ENCODE measurements at places on chromosomes 13 and 19.

- DNase-seq: no peak
- peaks cover 3% of the 10 kb centered on the region for H3K27me3 ChIP-seq
- no peaks in the 10 kb centered on the region for H3K36me3 ChIP-seq
- no peak overlapping the region for H3K4me3 ChIP-seq
Observed at GRCh38 chr13:110392510-110393240, 85.6 kb downstream of the COL4A2 start.

GRCh38 chr13:45490068-45490467 lies 25.3 kb downstream of the COG3 start:
- peaks cover 68% of the 10 kb centered on the region for H3K36me3 ChIP-seq
- no peak overlapping the region for H3K4me3 ChIP-seq
- H3K27me3 ChIP-seq: no peaks in the 10 kb centered on the region
- no peak for DNase-seq
- H3K27ac ChIP-seq: no peak overlapping the region

GRCh38 chr19:1968279-1969175 lies 27.6 kb downstream of the CSNK1G2 start:
- H3K27ac ChIP-seq: no peak overlapping the region
- no peaks in the 10 kb centered on the region for H3K27me3 ChIP-seq
- no peak for DNase-seq
- no peaks in the 10 kb centered on the region for H3K4me1 ChIP-seq

- peaks cover 4% of the 10 kb centered on the region for H3K36me3 ChIP-seq
- no peak within 1 kb of the TSS for H3K27ac ChIP-seq
- H3K4me3 ChIP-seq: no peak within 1 kb of the TSS
- no peak for DNase-seq
- peaks cover under 1% of the 10 kb centered on the region for H3K4me1 ChIP-seq
Observed at GRCh38 chr19:41876847-41877832, at the start of gene CD79A. Gene CD79A, plus strand, starts transcription at chr19:41877279. Its CDS starts 26 bp downstream, at chr19:41877305.

- H3K36me3 ChIP-seq: no peaks in the 10 kb centered on the region
- peaks cover 26% of the 10 kb centered on the region for H3K4me1 ChIP-seq
- H3K27ac ChIP-seq: peak overlapping the region; percentile 51
- H3K27me3 ChIP-seq: peaks cover 18% of the 10 kb centered on the region
Observed at GRCh38 chr19:10431254-10431942, 11.1 kb downstream of the PDE4A start.

DNA sequence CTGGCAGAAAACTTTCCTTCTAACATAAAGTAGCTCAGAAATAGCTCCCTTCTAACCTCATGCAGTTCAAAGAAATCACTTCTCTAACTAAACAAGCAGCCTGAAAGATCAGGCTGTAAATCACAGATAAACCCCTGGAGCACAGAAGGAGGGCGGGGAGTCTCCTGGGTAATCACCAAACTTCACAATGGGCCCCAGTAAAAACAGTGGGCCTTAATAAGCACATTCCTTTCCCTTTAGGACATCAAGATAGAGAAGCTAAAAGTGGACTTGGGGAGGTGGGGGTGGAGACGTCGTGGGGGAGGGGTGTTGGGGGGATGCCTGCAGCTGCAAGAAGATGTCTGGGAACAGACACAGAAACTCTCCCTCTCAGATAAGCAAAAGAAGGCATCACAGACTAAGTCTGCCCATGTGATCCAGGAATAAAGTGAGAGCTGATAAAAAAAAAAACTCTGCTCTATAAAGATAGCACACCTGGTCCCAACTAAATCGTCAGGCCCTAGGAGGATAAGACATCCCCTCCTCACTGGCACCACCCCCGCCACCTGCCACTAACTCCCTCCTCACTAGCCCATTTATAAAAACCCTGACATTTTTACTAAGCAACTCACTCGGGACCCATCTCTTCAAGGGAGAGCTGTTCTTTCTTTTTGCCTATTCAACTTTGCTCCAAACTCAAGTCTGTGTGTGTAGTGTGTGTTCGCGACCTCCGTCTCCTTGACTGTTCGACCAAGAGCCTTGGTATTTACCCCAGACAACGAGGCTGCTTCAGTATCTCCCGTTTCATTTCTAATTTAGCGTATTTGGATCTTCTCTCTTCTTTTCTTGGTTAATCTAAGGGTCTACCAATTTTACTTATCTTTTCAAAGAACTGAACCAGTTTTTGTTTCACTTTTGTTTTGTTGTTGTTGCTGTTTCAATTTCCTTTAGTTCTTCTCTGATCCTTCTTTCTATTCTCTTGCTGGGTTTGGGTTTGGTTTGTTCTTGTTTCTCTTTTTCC lies 31.7 kb downstream of the DNAJC15 start:
- peaks cover 41% of the 10 kb centered on the region for H3K4me1 ChIP-seq
- H3K36me3 ChIP-seq: no peaks in the 10 kb centered on the region
- no peak for DNase-seq

GRCh38 chr13:61252213-61252612 lies 163.4 kb downstream of the PCDH20 start:
- H3K4me1 ChIP-seq: no peaks in the 10 kb centered on the region
- H3K27ac ChIP-seq: no peak overlapping the region
- H3K27me3 ChIP-seq: no peaks in the 10 kb centered on the region

DNA sequence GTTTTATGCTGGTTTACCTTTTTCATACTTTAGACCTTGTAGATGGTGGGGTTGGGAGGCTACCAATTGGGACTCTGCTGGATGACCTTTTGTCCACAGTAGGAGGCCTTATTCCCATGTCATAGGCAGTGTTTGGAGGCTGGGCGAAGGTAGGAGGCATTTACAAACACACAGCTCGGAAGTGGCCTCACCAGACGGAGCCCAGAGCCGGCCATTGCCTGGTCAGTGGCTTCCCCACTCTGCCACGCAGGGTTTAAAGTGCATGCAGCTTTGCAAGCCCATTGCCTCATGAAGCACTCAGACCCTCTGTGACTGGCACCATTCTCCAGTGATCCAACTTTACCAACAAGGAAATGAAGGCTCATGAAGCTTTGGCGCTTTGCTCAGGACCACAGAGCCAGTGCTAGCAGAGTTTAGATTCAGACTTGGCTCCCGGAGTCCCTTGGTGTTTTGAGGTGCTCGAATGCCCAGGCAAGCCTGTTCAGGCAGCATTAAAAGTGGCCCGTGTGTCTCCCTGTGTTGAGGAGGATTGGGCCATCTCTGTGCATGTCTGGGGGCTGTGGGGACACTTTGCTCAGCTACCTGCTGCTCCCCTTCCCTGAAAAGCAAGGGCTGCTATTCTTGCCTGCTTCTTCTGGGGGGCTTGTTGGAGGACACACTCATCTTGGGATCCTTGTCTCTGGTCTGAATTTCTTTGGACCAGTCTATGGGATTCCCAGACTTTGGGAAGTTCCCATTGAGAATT lies 148.7 kb downstream of the ZNF536 start:
- peaks cover 3% of the 10 kb centered on the region for H3K27me3 ChIP-seq
- DNase-seq: no peak
- no peak overlapping the region for H3K4me3 ChIP-seq
- H3K4me1 ChIP-seq: no peaks in the 10 kb centered on the region

DNA sequence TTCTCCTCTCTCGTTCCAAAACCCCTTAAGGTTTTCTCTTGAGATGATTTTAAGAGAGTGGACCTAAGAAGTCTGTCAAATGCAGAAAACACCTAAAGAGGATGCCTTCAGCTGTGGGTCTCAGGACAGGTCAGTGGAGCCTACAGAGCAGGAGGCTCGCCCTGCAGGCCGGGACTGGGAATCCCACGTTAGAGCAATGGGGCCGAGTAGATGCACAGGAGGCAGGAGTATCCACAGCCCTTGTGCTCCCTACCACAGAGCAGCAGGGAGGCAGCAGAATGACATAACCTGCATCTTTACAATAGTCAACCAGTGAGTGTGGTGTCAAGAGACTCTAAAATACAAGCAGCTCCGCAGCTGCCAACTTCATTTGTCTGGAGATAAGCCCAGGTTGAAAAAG lies 229.4 kb downstream of the MTUS2 start:
- no peaks in the 10 kb centered on the region for H3K27me3 ChIP-seq
- H3K4me3 ChIP-seq: no peak overlapping the region
- no peak overlapping the region for H3K27ac ChIP-seq
- DNase-seq: no peak
- H3K4me1 ChIP-seq: no peaks in the 10 kb centered on the region

DNA sequence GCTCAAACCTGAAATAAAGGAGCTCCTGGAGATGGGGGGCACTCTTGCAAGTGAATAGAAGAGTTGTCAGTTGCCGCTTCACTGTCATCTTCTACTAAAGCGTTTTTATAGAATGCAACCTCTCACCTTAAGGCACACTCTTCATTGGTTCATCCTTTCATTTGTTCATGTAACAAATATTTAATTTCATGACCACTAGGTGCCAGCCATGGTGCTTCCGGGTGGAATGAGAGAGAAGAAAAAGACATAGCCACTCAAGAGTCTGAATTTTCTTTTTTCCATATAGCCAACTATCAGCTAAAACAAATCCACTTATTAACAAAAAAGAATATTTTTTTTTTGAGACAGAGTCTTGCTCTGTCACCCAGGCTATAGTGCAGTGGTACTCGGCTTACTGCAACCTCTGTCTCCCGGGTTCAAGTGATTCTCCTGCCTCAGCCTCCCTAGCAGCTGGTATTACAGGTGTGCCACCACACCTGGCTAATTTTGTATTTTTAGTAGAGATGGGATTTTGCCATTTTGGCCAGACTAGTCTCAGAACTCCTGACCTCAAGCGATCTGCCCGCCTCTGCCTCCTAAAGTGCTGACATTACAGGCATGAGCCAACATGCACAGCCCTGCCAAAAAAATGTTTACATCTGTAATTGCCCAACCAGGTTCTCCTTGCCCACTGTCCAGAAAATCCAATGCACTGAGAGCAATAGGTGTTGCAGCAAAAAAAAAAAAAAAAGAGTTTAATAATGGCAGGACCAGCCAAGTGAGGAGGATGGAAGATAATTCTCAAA lies 22.1 kb upstream of the SACS start:
- no peaks in the 10 kb centered on the region for H3K36me3 ChIP-seq
- DNase-seq: no peak
- no peaks in the 10 kb centered on the region for H3K27me3 ChIP-seq
- H3K4me3 ChIP-seq: no peak overlapping the region
- no peak overlapping the region for H3K27ac ChIP-seq

DNA sequence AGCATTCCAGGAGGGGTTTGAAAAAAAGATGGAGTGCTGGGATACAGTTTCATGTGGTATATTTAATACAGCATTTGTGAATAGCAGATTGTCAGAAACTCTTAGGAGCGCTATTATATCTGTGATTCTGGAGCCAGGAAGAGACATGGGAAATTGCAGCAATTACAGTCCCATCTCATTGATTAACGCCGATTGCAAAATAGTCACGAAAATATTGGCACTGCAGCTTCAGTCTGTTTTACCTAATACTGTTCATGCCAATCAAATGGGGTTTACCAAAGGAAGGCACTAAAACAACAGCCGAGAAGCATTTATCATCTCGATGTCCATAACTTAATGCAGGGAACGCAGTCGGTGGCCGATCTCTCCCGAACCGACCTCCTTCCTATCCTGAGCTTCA lies 295.8 kb downstream of the TEX29 start:
- no peak overlapping the region for H3K27ac ChIP-seq
- no peak for DNase-seq
- H3K4me3 ChIP-seq: no peak overlapping the region
- no peaks in the 10 kb centered on the region for H3K4me1 ChIP-seq
- no peaks in the 10 kb centered on the region for H3K36me3 ChIP-seq

DNA sequence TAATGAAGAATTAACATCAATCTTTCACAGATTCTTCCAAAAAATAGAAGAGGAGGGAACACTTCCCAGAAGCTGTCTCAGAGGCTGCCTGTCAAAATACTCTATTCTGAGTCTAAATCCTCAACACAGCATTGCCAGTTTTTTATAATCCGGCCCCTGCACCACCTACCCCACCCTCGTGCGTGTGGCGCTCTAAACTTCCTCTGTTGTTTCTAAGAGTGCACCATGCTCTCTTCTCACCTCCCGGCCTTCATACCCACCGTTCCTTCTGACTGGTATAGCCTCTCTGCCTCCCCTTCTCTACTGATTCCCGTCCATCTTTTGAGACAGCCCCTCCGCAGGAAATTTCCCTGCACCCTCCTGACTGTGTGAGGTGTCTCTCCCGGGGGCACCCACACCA lies 136.8 kb downstream of the KATNAL1 start:
- no peaks in the 10 kb centered on the region for H3K36me3 ChIP-seq
- no peak overlapping the region for H3K4me3 ChIP-seq
- no peaks in the 10 kb centered on the region for H3K27me3 ChIP-seq
- no peak overlapping the region for H3K27ac ChIP-seq
- peaks cover 6% of the 10 kb centered on the region for H3K4me1 ChIP-seq

GRCh38 chr13:32537580-32538142 lies 934 bp downstream of the N4BP2L2 start:
- H3K27me3 ChIP-seq: no peaks in the 10 kb centered on the region
- peak overlapping the region; percentile 74 for H3K4me3 ChIP-seq
- H3K27ac ChIP-seq: peak overlapping the region; percentile 91

DNA sequence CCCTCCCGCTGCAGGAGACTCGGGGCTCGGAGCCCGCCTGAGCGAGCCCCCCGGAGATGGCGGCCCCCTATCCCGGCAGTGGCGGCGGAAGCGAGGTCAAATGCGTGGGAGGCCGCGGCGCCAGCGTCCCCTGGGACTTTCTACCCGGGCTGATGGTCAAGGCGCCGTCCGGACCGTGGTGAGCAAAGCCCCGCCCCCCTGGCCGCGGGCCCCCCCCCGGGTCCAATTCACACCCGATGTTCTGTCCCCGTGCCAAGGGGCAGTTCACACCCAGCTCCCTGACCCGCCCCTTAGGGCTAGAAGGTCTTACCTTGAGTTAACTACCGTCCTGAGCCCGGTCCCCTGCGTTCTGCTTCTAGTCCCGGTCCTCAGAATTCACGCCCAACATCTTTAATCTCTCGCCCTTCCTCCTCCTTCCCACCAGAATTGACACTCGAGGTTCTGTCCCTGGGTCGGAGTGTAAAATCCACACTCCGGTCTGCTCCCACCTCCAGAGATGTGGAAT lies 1.4 kb downstream of the NPAS1 start:
- H3K27me3 ChIP-seq: peaks cover 67% of the 10 kb centered on the region
- peak overlapping the region; percentile 39 for H3K4me3 ChIP-seq
- DNase-seq: no peak
- no peaks in the 10 kb centered on the region for H3K36me3 ChIP-seq
- H3K27ac ChIP-seq: no peak overlapping the region
- peaks cover 34% of the 10 kb centered on the region for H3K4me1 ChIP-seq

GRCh38 chr13:73168226-73168952 lies 109.6 kb downstream of the KLF5 start:
- DNase-seq: no peak
- H3K27ac ChIP-seq: peak overlapping the region; percentile 85
- H3K4me3 ChIP-seq: no peak overlapping the region

GRCh38 chr13:24718192-24718965 lies 38.2 kb downstream of the ATP12A start:
- H3K4me1 ChIP-seq: no peaks in the 10 kb centered on the region
- peaks cover 17% of the 10 kb centered on the region for H3K27me3 ChIP-seq
- no peak overlapping the region for H3K4me3 ChIP-seq
- H3K27ac ChIP-seq: no peak overlapping the region
- no peaks in the 10 kb centered on the region for H3K36me3 ChIP-seq

- H3K27me3 ChIP-seq: no peaks in the 10 kb centered on the region
- H3K27ac ChIP-seq: no peak overlapping the region
- H3K4me1 ChIP-seq: peaks cover 4% of the 10 kb centered on the region
- H3K36me3 ChIP-seq: no peaks in the 10 kb centered on the region
Observed at GRCh38 chr13:20882206-20882605, 20.3 kb downstream of the XPO4 start.

- DNase-seq: no peak
- peaks cover 3% of the 10 kb centered on the region for H3K27me3 ChIP-seq
- H3K27ac ChIP-seq: peak overlapping the region; percentile 46
- peaks cover 37% of the 10 kb centered on the region for H3K4me1 ChIP-seq
Observed at GRCh38 chr19:11581740-11582139, 4.3 kb upstream of the ACP5 start.

- no peak overlapping the region for H3K27ac ChIP-seq
- H3K4me1 ChIP-seq: no peaks in the 10 kb centered on the region
Observed at GRCh38 chr13:111387945-111388600, 67.6 kb downstream of the TEX29 start.

Measured in suprapubic skin (tissue), 4 donors.